Neural progenitor cell (in vitro differentiated cells): ENCODE measurements at places on chromosomes 5 and 9. TPM values are rescaled to one million over a fixed set of nuclear protein-coding genes. Genes with fewer than 3 reads are reported as not detected.
A peak's percentile ranks its signal among the peaks of the same experiment; 100 is the strongest.

GRCh38 chr9:88049677-88050307 is 75.5 kb upstream of the CDK20 start:
- no peaks in the 10 kb centered on the region for H3K4me1 ChIP-seq
- no peak overlapping the region for H3K4me3 ChIP-seq
- H3K36me3 ChIP-seq = no peaks in the 10 kb centered on the region
- H3K27me3 ChIP-seq = no peaks in the 10 kb centered on the region
- no peak for DNase-seq

Gene LRRC19
- not detected in 2 replicates for total RNA-seq

Gene PLAC8L1
- total RNA-seq = 0.51 TPM in 1 of 2 replicates, not detected in the other

- no peak overlapping the region for H3K4me3 ChIP-seq
- H3K27ac ChIP-seq = no peak overlapping the region
- peak; percentile 70 for DNase-seq
- H3K4me1 ChIP-seq = no peaks in the 10 kb centered on the region
- no peaks in the 10 kb centered on the region for H3K27me3 ChIP-seq
- H3K36me3 ChIP-seq = no peaks in the 10 kb centered on the region
These were observed 173.7 kb upstream of the POU5F2 start for GRCh38 chr5:93915142-93915553.
